NAMALWA (cell line): ENCODE measurements at places on chromosomes 16 and 17.

- DNase-seq: no peak
Observed at GRCh38 chr17:49965524-49965909, 3.5 kb upstream of the DLX4 start.

DNA sequence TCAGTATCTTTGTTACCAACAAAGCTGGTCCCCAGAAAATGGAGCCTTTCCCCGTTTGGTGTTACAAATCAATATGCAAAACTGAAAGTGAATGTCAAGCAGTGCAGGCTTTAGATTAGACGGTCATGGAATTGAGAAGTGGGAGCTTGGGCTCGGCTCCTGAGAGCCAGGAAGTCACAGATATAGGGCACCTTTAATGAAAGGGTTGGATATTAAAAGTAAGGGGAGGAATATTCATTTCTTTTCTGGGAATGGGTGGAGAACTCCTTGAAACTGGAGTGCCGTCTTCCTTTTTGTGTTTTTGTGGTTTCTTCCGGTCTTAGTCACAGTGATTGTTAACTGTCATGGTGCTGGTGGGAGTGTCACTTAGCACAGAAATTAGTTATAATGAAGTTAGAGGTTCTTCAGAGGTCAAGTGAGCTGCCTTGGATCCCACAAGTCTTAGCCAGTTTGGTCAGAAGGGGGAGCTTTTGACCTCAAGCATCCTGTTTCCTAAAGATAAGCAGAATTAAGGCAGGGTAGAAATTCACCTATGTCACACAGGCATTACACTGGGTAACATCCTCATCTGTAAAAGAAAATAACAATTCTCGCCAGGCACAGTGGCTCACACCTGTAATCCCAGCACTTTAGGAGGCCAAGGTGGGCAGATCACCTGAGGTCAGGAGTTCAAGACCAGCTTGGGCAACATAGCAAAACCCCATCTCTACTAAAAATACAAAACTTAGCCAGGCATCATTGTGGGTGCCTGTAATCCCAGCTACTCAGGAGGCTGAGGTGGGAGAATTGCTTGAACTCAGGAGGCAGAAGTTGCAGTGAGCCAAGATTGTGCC lies 9.6 kb upstream of the EIF1 start:
- DNase-seq: peak; percentile 58

- DNase-seq: no peak
Observed at GRCh38 chr17:51398128-51398525, 137.8 kb downstream of the UTP18 start.

DNA sequence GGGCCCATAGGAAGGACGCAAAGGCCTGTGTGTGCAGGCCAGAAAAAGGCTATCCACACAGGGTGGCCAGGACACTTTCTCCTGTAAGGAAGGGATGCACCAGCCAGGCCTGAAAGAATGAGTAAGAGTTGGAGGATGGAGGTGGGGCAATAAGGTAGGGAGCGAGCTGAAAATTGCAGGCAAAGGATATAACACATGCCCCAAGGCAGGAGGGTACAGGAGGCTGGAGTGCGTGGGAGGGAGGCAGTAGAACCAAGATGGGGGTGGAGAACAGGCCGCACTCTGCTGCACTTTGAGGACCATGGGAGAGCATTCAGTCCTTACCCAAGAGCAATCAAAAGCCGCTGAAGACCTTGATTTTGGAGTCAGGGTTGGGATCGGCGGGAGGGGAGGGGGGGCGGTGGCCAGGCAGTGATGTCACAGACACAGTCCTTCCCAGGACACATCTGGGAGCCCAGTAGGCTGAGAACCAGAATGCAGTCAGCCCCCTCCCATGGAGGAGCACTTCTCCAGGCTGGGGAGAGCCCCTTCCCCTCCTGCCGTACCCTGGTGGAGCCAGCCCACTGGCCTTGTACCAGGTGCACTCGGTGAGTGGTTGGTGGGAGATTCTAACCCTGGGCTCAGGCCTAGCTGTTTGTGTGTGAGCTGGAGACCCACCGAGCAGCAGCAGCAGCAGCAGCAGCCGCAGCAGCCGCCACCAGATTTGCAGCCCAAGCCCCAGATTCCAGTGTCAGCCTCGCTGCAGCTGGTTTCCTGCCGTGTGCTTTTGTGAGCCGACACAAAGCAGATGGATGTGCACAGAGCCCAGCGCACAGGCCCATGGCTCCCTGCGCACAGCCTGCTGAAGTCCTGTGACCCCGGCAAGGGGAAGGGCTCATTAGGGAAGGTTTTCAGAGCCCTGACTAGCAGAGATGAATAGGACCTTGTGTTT lies 17.5 kb downstream of the ANKRD40 start:
- no peak for DNase-seq

- DNase-seq: no peak
Observed at GRCh38 chr17:28338056-28338768, 2.7 kb downstream of the TNFAIP1 start.

GRCh38 chr16:14198572-14198971 lies 127.5 kb downstream of the MRTFB start:
- no peak for DNase-seq

GRCh38 chr16:17360693-17361122 lies 110.1 kb downstream of the XYLT1 start:
- no peak for DNase-seq

DNA sequence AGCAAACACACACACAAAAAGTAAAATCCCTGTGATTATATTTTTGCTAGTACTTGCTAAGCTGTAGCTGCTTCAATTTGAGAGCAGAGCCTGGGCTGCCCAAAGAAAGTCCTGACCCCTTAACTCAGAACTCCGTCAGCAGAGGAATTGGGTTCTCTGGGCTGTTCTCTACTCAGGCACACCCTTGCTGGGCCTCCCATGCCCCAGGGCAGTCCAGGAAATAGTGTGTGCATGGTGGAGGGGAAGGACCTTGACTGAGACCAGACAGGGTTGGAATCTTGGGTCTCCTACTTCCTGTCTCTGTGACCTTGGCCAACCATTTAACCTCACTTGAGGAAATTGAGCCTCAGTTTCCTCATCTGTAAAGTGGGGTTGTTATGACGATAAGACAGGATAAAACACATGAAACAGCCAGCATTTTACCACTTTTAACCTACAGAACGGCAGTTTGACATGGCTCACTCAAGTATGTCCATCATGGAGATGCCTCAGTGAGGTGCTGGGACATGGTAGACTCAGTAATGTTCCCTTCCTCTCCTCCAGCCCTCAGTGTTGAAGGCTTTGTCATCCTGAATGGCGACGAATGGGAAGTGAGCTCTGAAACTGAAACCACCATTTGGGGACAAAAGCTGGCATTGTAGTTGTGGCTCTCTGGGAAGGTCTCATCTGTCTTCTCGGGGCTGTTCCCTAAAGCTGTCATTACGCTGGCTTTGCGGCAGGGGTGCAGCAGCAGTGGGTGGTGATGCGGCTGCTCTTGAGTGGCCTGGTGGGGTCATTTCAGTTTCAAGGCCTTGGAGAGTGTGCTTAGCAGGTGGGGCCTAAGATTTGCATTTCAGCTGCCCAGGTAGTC lies 74.9 kb downstream of the CMIP start:
- peak; percentile 17 for DNase-seq

GRCh38 chr16:84749815-84750214 lies 50.0 kb downstream of the USP10 start:
- no peak for DNase-seq

DNA sequence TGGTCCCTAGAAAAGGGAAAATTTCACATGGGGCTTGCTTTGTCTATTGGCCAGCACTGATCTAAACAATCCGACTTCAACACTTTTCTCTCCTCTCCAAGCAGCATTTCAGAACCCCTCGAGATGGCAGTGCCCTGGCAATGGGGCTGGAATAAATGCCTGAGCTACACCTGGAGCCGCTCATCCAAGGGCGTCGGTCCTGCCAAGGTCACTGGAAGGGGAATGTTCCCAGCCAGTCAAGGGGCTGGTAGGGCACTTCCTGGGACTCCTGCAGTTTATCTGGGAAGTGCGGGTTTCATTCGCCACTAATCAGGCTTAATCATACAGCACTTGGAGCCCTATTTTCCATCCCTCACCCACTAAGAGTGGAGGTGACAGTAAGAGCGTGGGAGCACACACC lies 17.1 kb downstream of the MEAK7 start:
- no peak for DNase-seq
